ENCODE measurements at places on chromosomes 6 and 20.

GRCh38 chr20:41366546-41367392 lies at the start of gene EMILIN3:
EMILIN3 (minus strand) TSS chr20:41366818; CDS start chr20:41366634, 184 bp downstream.
- no peak for DNase-seq

- DNase-seq = no peak
Observed at GRCh38 chr6:77812304-77812703, 159.5 kb downstream of the MEI4 start.

GRCh38 chr6:13980534-13980933 lies 55.8 kb downstream of the RNF182 start:
- no peak for DNase-seq

DNA sequence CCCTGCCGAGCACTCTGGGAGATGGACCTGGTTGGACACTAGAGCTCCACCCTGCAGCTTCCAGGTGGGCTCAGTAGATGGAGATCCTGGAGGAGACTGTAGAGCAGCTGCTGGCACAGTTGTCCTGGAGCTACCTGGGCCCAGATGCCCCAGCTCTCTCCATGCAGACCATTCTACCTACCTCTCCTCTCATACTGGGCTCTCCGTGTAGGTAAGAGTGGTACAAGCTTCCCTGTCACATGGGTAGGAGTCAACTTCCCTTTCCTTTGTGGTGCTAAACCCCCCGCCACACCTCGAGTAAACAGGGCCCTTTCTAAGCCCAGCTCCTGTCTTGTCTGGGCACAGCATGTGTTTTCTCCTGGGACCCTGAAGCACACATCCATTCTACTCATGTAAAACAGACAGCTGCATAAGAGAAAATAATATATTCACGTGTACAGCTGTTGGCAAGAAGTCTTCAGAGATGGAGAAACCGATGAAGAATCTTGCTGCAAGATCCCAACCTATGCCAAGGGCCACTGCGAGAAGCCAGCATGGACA lies 108.1 kb upstream of the DUSP22 start:
- DNase-seq = no peak

DNA sequence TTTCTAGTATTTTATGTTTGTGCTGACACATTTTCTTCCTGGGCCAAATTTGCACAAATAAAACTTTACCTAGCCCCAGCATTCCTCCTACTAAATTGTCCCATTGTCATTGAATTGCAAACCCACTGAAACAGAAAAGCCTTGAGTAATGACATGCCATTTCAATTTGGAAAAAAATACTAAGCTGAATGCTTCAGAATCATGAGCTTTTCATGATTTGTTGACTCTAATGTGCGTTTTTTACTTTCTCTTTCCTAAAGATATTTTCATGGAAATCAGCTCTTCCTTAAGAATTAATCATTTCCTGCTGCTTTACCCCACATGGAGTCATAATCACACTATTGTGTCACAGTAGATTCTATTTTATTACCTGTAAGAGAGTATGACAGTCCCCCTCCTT lies 47.4 kb downstream of the TRDN start:
- no peak for DNase-seq

DNA sequence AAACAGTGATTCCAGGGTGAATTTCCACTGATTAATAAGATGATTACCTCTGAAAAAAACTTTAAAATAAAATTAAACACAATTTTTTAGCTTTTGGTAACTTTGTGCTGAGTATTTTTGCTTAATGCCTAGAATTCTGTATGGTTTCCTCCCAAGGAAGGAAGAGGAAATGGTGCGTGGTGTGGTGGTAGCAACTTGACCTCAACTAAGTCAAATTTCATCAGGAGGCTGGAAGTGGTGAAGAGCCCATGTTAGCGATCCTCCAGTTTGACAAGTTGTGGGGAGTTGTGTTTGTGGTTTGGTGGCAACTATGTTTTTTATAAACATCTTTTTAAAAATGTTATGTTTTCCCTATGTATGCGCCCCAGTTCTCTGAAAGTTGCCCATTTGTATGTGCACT lies 5.0 kb upstream of the RTF2 start:
- DNase-seq = no peak

All from AG08395 (cell line).